Neuronal stem cell (in vitro differentiated cells): ENCODE measurements at places on chromosomes 11 and 22.

DNA sequence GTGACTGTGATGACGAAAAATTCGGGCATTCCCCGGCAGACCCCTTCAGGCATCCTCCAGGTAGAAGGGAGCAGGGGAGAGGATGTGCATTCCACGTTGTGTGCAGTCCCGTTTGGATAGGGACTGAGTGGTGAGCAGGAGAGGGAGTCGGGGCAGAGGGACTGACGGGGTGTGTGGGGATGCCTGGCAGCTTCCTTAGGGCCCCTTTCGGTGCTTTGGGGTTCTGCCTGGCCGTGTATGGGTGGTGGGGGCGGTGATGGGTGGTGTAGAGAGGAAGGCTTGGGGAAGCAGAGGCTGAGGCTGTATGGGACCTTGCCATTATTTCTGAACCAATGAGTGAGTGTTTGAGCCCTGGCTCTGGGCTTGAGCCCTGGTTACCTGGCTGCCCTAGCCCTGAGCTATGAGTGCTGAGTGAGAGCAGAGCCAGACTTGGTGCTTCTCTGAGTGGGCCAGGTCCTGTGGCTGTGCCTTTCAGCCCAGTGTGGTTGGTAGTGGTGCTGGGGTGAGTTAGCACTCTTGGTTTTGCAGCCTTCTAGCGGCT lies 914 bp downstream of the INPPL1 start:
- peak overlapping the region; percentile 92 for H3K4me3 ChIP-seq
- H3K27ac ChIP-seq, result no peak overlapping the region
- peaks cover 16% of the 10 kb centered on the region for H3K4me1 ChIP-seq
- no peak for DNase-seq
- no peaks in the 10 kb centered on the region for H3K27me3 ChIP-seq

GRCh38 chr11:41786087-41786486 lies 326.6 kb upstream of the LRRC4C start:
- H3K27ac ChIP-seq, result no peak overlapping the region
- H3K36me3 ChIP-seq, result no peaks in the 10 kb centered on the region
- no peak overlapping the region for H3K4me3 ChIP-seq
- no peaks in the 10 kb centered on the region for H3K4me1 ChIP-seq
- DNase-seq, result no peak
- no peaks in the 10 kb centered on the region for H3K27me3 ChIP-seq

- H3K27me3 ChIP-seq, result no peaks in the 10 kb centered on the region
- H3K27ac ChIP-seq, result no peak overlapping the region
- H3K36me3 ChIP-seq, result peaks cover 63% of the 10 kb centered on the region
- H3K4me3 ChIP-seq, result no peak overlapping the region
- DNase-seq, result no peak
These were observed 15.3 kb upstream of the MYRF start for GRCh38 chr11:61737131-61737530.

- no peaks in the 10 kb centered on the region for H3K36me3 ChIP-seq
- no peak for DNase-seq
- no peak overlapping the region for H3K4me3 ChIP-seq
These were observed 1158.7 kb upstream of the CNTN5 start for GRCh38 chr11:97862021-97862420.

- peaks cover 2% of the 10 kb centered on the region for H3K4me1 ChIP-seq
- no peak overlapping the region for H3K4me3 ChIP-seq
- no peak overlapping the region for H3K27ac ChIP-seq
- H3K36me3 ChIP-seq, result no peaks in the 10 kb centered on the region
- H3K27me3 ChIP-seq, result no peaks in the 10 kb centered on the region
These were observed 10.8 kb downstream of the OPCML start for GRCh38 chr11:133521502-133521901.

DNA sequence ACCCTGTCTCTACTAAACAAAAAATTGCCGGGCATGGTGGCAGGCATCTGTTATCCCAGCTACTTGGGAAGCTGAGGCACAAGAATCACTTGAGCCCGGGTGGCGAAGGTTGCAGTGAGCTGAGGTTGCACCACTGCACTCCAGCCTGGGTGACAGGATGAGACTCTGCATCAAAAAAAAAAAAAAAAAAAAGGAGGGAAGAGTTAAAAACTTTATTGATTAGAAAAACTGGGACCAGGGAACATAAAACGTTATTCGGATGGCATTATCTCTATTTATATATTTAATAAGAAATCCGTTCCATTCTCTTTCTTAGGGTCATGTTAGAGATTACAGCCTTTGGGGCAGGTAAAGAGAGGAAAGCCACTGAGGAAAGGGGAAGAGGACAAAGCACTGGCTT lies 197.5 kb downstream of the BCR start:
- no peak overlapping the region for H3K4me3 ChIP-seq
- H3K36me3 ChIP-seq, result no peaks in the 10 kb centered on the region
- H3K27me3 ChIP-seq, result no peaks in the 10 kb centered on the region

- H3K27me3 ChIP-seq, result no peaks in the 10 kb centered on the region
- DNase-seq, result no peak
- no peaks in the 10 kb centered on the region for H3K4me1 ChIP-seq
- H3K27ac ChIP-seq, result no peak overlapping the region
- H3K4me3 ChIP-seq, result no peak overlapping the region
These were observed 9.9 kb downstream of the SUN2 start for GRCh38 chr22:38745676-38746460.

GRCh38 chr11:70618431-70619101 lies 220.2 kb downstream of the CTTN start:
- no peak for DNase-seq
- no peaks in the 10 kb centered on the region for H3K36me3 ChIP-seq
- no peak overlapping the region for H3K4me3 ChIP-seq

GRCh38 chr22:45105281-45105702 lies 58.4 kb upstream of the NUP50 start:
- no peak overlapping the region for H3K4me3 ChIP-seq
- no peaks in the 10 kb centered on the region for H3K4me1 ChIP-seq
- H3K27ac ChIP-seq, result no peak overlapping the region
- H3K27me3 ChIP-seq, result peaks cover 25% of the 10 kb centered on the region
- no peak for DNase-seq
- H3K36me3 ChIP-seq, result no peaks in the 10 kb centered on the region

DNA sequence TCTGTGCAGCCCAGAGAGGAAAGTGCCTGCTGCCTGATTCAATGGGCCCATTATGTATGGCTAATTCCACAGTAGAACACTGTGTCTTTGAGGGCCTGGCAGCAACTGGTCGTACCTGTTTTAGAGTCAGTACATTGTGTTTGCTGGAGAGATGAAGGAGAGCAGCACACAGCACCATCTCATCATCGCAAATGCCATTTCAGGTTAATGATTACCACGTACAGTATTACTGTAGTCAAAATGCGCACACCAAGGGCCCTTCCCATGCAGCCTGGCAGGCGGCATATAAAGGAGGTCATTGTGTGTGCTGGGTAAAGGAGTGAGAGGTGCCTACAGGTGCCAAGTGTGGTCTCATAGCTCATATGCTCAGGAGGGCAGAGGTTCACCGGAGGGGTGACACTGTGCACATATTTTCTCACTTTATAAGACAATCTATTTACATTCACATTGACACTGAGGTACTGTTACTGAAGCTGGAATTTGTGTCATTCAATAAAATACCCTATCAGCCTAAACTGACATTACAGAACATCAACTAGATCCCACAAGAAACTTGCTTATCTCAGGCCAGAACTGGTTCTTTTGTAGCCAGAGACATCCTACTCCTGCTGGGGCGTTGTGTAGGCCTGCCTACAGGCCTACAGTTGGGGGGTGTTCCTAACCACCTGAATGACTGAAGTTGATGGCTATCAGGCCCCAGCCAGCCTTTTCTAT lies 90.4 kb downstream of the APIP start:
- no peak overlapping the region for H3K27ac ChIP-seq
- no peak for DNase-seq
- no peak overlapping the region for H3K4me3 ChIP-seq
- no peaks in the 10 kb centered on the region for H3K36me3 ChIP-seq
- no peaks in the 10 kb centered on the region for H3K27me3 ChIP-seq

DNA sequence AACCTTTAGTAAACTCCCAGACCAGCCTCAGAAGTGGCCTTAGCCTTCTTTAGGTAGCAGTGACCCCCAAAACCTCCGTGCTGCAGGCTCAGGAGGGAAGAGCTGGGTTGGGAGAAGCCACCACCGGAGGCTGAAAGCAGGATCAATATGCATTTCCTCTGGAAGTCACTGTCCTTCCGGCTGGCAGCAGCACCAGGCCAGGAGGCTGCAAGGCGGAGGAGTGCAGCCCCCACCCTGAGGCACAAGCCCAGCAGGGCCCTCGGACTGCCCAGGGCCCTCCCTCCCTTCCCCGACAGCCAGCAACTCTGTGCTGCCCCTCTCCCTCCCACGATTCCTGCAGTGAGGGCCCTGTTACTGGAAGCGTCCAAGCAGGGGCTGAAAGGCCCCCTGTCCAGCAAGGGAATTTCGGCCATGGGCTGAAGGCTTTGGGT lies 3.2 kb upstream of the NRXN2 start:
- DNase-seq, result no peak
- H3K27ac ChIP-seq, result no peak overlapping the region
- H3K4me3 ChIP-seq, result no peak overlapping the region
- no peaks in the 10 kb centered on the region for H3K27me3 ChIP-seq
- no peaks in the 10 kb centered on the region for H3K36me3 ChIP-seq

- H3K27ac ChIP-seq, result no peak overlapping the region
- no peaks in the 10 kb centered on the region for H3K27me3 ChIP-seq
- H3K36me3 ChIP-seq, result no peaks in the 10 kb centered on the region
- H3K4me1 ChIP-seq, result peaks cover 9% of the 10 kb centered on the region
These were observed 76.8 kb downstream of the ARFGAP2 start for GRCh38 chr11:47099918-47100315.

GRCh38 chr11:95301474-95301873 lies 70.5 kb upstream of the SESN3 start:
- H3K27ac ChIP-seq, result no peak overlapping the region
- H3K27me3 ChIP-seq, result no peaks in the 10 kb centered on the region
- H3K4me3 ChIP-seq, result no peak overlapping the region
- DNase-seq, result no peak
- H3K36me3 ChIP-seq, result no peaks in the 10 kb centered on the region
- H3K4me1 ChIP-seq, result peaks cover 20% of the 10 kb centered on the region

- peak overlapping the region; percentile 54 for H3K4me3 ChIP-seq
- H3K36me3 ChIP-seq, result peaks cover 5% of the 10 kb centered on the region
- H3K4me1 ChIP-seq, result peaks cover 4% of the 10 kb centered on the region
- peak; percentile 63 for DNase-seq
- H3K27me3 ChIP-seq, result peaks cover 49% of the 10 kb centered on the region
These were observed 581 bp upstream of the AP5B1 start for GRCh38 chr11:65781152-65781961.

- peaks cover 2% of the 10 kb centered on the region for H3K4me1 ChIP-seq
- H3K36me3 ChIP-seq, result no peaks in the 10 kb centered on the region
- H3K27ac ChIP-seq, result peak overlapping the region; percentile 13
- peak; percentile 47 for DNase-seq
These were observed 110.9 kb downstream of the GALNT18 start for GRCh38 chr11:11510939-11511338.

- no peaks in the 10 kb centered on the region for H3K36me3 ChIP-seq
- H3K27ac ChIP-seq, result no peak overlapping the region
- no peak for DNase-seq
- H3K27me3 ChIP-seq, result no peaks in the 10 kb centered on the region
These were observed 29.4 kb upstream of the OAF start for GRCh38 chr11:120181376-120181975.

GRCh38 chr11:10500757-10501684 lies 40.0 kb downstream of the RNF141 start:
- DNase-seq, result no peak
- H3K36me3 ChIP-seq, result no peaks in the 10 kb centered on the region
- no peak overlapping the region for H3K27ac ChIP-seq
- H3K4me3 ChIP-seq, result no peak overlapping the region

DNA sequence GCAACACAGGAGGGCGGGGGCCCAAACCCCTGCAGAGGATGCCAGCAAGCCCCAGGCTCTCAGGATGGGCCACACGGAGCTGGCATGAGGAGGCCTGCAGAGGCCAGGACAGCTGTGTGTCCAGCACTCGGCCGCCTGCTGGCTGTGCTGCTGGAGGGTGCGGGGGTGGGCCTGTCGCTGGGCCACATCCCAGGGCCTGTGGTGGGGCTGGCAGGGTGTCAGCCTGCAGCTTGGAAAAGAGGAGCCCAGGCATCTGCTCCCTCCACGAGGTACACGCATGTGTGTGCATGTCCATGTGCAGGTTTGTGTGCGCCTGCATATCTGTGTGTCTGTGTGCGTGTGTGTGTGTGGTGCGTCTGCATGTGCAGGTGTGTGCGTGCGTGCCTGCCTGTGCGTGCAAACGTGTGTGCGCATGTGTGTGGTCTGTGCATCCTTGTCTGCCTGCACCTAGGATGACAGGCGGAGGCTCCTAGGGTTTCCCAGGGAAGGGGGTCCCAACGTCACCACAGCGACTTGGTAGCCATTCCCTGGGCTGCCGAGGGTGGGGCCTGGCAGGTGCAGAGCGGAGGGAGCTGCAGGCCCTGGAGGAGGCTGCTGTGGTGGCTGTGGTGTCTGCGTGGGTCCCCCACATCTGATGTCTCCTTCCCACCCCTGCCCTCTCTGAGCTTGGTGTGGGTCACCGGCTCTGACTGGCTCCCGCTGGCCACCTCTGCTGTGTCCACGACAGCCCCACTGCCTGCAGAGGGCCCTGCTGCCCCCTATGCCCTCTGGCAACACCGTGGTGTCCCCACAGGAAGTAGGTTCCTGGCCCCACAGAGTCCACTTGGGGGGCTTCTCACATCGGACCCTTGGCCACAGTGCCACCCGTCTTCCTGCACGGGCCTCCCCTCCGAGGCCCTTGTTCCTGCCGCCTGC lies 17.1 kb downstream of the BRSK2 start:
- no peak for DNase-seq
- no peaks in the 10 kb centered on the region for H3K27me3 ChIP-seq
- peaks cover 12% of the 10 kb centered on the region for H3K4me1 ChIP-seq
- no peak overlapping the region for H3K27ac ChIP-seq
- H3K4me3 ChIP-seq, result peak overlapping the region; percentile 59

DNA sequence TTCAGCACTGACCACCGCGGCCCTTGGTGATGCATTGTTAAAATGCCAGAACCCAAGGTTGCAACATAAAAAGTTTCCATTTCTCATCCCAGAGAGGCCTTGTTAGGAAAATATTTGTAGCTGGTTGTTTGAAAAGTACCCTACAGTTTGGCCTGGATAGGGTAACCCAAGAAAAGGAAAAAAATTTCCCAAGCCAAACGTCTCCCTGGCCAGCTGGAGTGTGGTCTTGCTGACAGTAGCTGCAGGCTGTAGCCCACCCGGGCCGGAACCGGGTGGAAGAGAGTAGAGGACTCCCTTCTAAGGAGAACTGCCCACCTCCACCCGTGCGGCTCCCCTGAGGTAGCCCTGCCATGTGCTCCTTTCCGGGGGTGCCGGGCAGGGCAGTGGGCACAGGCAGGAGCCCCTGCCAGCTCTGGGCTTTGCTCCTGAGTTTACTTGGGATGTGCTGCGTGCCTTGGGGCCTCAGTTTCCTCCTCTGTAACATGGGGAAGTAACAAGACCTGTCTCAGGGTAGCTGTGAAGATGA lies 38.5 kb downstream of the IGHMBP2 start:
- H3K27ac ChIP-seq, result no peak overlapping the region
- no peaks in the 10 kb centered on the region for H3K4me1 ChIP-seq
- H3K36me3 ChIP-seq, result peaks cover 42% of the 10 kb centered on the region
- no peak for DNase-seq
- H3K4me3 ChIP-seq, result no peak overlapping the region

GRCh38 chr22:38753948-38754750 lies 1.6 kb downstream of the SUN2 start:
- H3K36me3 ChIP-seq, result peaks cover 15% of the 10 kb centered on the region
- H3K4me3 ChIP-seq, result no peak overlapping the region
- H3K27me3 ChIP-seq, result no peaks in the 10 kb centered on the region
- DNase-seq, result no peak

GRCh38 chr11:123450623-123451022 lies 20.6 kb downstream of the GRAMD1B start:
- H3K27me3 ChIP-seq, result no peaks in the 10 kb centered on the region
- no peak overlapping the region for H3K27ac ChIP-seq
- no peaks in the 10 kb centered on the region for H3K36me3 ChIP-seq
- no peaks in the 10 kb centered on the region for H3K4me1 ChIP-seq
